ENCODE measurements at places on chromosomes 7 and 10. TPM values are rescaled to one million over a fixed set of nuclear protein-coding genes. Genes with fewer than 3 reads are reported as not detected.

MCU gene
- total RNA-seq = 27.0 TPM

SUMF2 gene
- total RNA-seq = 125 TPM

TAS2R4 gene
- 1.00 TPM for total RNA-seq

RBM20 gene
- total RNA-seq = 2.8 TPM

CTNNA3 gene
- 2.9 TPM for total RNA-seq

FAM25G gene
- total RNA-seq = not detected

C10orf105 gene
- total RNA-seq = not detected

ASZ1 gene
- total RNA-seq = not detected

TAC1 gene
- total RNA-seq = 18.9 TPM

OR2A42 gene
- total RNA-seq = not detected

GRCh38 chr7:147509541-147510200 is 1080.9 kb upstream of the C7orf33 start:
- DNase-seq = no peak
- H3K36me3 ChIP-seq = no peaks in the 10 kb centered on the region
- no peak overlapping the region for H3K27ac ChIP-seq
- no peak overlapping the region for H3K4me3 ChIP-seq
- H3K4me1 ChIP-seq = peaks cover 8% of the 10 kb centered on the region
- H3K27me3 ChIP-seq = no peaks in the 10 kb centered on the region

GRCh38 chr10:58177362-58177947 is 90.2 kb downstream of the IPMK start:
- H3K27ac ChIP-seq = no peak overlapping the region
- no peaks in the 10 kb centered on the region for H3K36me3 ChIP-seq
- no peaks in the 10 kb centered on the region for H3K4me1 ChIP-seq
- no peaks in the 10 kb centered on the region for H3K27me3 ChIP-seq

GRCh38 chr10:125165584-125166573 is 5.5 kb upstream of the CTBP2 start:
- peak overlapping the region; percentile 30 for H3K27ac ChIP-seq
- DNase-seq = peak; percentile 48
- H3K36me3 ChIP-seq = no peaks in the 10 kb centered on the region
- H3K4me3 ChIP-seq = no peak overlapping the region

DNA sequence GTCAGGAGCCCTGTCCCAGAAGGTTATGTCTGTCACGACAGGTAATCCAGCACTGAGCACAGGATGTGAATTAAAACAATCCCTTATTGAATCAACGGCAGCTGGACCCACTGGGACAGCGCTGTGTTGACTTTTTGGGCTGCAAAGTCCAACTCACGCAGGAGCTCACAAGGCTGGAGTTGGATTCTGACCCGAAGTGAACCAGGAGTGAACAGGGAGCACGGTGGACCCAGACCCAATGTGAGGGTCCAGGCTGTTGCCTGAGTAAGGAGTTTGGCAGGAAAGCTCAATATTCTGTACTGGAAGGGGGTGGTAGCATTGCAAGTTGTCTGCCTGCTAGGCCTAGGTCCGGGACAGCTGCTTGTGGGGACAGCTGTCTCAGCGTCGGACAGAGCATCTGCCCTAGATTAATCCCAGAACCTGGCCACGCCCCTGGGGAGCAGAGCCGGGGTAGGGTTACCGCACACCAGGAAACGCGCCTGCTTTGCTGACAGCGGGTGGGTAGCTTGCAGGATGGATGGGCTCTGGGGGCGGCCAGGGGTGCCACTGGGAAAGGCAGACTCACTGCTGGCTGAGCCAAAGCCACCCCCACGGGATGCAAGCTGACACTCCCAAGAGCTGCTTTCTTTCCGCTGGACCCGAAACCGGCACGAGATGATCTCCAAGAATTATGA is 24.0 kb downstream of the COL26A1 start:
- H3K27me3 ChIP-seq = no peaks in the 10 kb centered on the region
- H3K36me3 ChIP-seq = no peaks in the 10 kb centered on the region
- peak; percentile 82 for DNase-seq

DNA sequence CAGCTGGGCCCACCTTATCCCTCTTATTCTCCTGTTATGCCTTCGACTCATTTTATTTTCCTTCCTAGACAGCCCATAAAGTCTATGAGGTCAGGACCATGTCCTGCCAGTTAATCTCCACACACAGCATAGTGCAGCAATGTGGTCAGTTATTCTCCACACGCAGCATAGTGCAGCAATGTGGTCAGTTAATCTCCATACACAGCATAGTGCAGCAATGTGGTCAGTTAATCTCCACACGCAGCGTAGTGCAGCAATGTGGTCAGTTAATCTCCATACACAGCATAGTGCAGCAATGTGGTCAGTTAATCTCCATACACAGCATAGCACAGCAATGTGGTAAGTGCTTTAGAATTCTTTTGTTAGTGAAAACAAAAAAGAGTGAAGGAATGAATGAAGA is 77.8 kb downstream of the TEX36 start:
- H3K4me3 ChIP-seq = no peak overlapping the region
- no peaks in the 10 kb centered on the region for H3K36me3 ChIP-seq
- H3K27ac ChIP-seq = no peak overlapping the region
- peaks cover 4% of the 10 kb centered on the region for H3K4me1 ChIP-seq

DNA sequence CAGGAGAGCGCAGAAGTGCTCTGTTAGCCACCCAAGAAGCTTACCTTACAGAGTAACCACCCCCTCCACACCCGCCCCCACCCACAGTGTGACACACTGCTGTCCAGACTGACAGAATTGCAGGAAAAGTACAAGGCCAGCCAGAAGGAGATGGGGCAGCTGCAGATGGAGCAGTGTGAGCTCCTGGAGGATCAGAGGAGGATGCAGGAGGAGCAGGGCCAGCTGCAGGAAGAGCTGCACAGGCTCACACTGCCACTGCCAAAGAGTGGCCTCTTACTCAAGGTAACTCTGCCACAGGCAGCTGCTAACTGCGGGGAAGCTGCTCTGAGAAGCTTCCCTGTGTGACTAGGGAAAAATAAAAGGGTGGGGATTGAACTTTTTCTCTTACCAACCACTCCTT is 17.6 kb downstream of the CCDC136 start:
- no peak overlapping the region for H3K4me3 ChIP-seq
- no peaks in the 10 kb centered on the region for H3K4me1 ChIP-seq
- peaks cover 3% of the 10 kb centered on the region for H3K36me3 ChIP-seq
- no peaks in the 10 kb centered on the region for H3K27me3 ChIP-seq

GRCh38 chr10:95509251-95509650 is 51.9 kb downstream of the SORBS1 start:
- no peak overlapping the region for H3K4me3 ChIP-seq
- H3K4me1 ChIP-seq = peaks cover 32% of the 10 kb centered on the region

DNA sequence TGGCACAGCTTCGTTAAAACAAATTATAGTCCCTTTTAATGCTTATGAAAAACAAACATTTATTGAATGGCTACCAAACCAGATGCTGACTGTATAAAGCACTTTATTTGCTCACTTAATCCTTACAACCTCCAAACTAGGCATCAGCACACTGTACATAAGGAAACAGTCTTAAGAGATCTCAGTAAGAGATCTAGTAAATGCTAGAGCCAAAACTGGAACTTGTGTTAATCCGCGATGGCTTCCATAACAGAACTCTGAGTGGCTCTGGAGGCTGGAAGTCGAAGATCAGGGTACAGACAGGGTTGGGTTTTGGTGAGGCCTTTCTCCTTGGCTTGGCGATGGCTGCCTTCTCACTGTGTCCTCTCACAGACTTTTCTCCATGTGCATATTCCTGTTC is 27.0 kb downstream of the PDZD8 start:
- DNase-seq = no peak
- no peaks in the 10 kb centered on the region for H3K27me3 ChIP-seq
- no peak overlapping the region for H3K27ac ChIP-seq

DNA sequence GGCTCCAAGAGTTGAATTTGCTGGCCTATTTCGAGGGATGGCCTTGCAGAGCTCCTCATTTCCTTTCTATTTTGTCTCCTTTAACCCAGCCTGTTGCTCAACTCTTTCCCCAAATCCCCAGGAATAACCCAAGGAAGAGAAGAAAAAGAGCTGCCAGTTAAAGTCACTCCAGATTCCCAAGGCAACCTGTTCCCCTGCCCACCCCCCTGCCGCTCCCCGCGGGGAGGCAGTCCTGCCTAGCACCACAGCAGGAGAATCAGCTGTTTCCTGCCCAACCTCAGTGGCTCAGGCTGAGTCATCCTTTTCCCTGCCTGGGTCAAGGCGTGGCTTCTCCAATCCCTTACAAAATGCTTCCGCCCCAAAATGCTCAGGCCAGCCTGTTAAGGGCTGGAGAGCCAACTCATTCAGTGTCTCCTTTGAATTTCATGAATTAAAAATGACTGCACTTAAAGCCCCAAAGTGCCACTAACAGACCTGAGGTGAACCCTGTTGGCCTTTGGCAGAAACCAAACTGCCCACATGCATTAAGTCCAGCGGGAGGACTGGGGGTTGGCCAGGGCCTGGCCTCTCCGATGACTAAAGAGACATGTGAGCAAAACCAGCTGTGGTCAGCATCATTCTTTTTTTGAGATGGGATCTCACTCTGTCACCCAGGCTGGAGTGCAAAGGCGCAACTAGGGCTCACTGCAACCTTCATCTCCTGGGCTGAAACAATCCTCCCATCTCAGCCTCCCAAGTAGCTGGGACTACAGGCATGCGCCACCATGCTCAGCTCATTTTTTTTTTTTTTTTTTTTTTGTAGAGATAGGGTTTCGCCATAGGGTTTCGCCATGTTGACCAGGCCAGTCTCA is 83.2 kb upstream of the KIF5B start:
- DNase-seq = no peak
- no peak overlapping the region for H3K27ac ChIP-seq
- peaks cover 10% of the 10 kb centered on the region for H3K4me1 ChIP-seq
- peak overlapping the region; percentile 28 for H3K4me3 ChIP-seq
- H3K27me3 ChIP-seq = no peaks in the 10 kb centered on the region

- peak overlapping the region; percentile 22 for H3K27ac ChIP-seq
- peaks cover 48% of the 10 kb centered on the region for H3K36me3 ChIP-seq
- no peaks in the 10 kb centered on the region for H3K27me3 ChIP-seq
- peaks cover 23% of the 10 kb centered on the region for H3K4me1 ChIP-seq
- H3K4me3 ChIP-seq = no peak overlapping the region
- no peak for DNase-seq
Observed at GRCh38 chr10:846126-846685, 85.3 kb downstream of the LARP4B start.

DNA sequence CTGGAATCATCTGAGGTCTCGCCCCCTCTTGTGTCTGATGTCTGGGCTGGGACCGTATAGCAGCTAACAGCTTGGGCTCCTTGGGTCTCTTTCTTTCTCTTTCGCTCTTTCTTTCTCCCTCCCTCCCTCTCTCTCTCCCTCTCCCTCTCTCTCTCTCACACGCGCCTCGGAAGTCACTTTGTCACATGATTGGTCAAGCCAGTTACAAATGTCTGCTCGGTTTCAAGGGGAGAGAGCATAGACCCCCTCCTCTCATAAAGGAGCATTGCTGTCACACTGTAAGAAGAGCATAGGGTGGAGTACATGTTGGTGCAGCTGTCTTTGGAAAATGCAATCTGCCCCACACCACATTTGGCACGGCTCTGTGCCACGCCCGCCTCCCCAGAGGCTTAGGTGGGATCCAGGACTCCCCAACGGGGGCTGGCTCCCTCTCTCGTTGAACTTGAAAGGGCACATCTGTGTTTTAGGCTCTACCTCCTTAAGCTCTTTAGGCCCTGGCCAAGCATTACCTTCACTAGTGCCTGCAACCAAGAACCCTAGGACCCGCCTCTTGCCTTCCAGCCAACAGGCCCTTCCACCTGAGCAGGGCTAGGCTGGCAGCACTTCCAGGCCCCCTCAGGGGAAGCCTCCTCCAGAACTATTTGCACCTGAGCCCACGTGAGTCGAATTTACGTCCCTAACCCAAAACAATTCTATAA is 61.9 kb upstream of the CACUL1 start:
- no peak overlapping the region for H3K27ac ChIP-seq
- H3K4me1 ChIP-seq = no peaks in the 10 kb centered on the region
- H3K4me3 ChIP-seq = no peak overlapping the region
- DNase-seq = no peak
- H3K27me3 ChIP-seq = peaks cover 13% of the 10 kb centered on the region

GRCh38 chr7:152501506-152501905 is 65.7 kb upstream of the KMT2C start:
- no peaks in the 10 kb centered on the region for H3K27me3 ChIP-seq
- H3K4me1 ChIP-seq = no peaks in the 10 kb centered on the region
- DNase-seq = no peak
- H3K27ac ChIP-seq = no peak overlapping the region
- H3K36me3 ChIP-seq = no peaks in the 10 kb centered on the region

- no peak overlapping the region for H3K4me3 ChIP-seq
- H3K36me3 ChIP-seq = no peaks in the 10 kb centered on the region
Observed at GRCh38 chr7:47147213-47147631, 434.7 kb downstream of the TNS3 start.

- H3K4me3 ChIP-seq = no peak overlapping the region
- no peaks in the 10 kb centered on the region for H3K27me3 ChIP-seq
- H3K27ac ChIP-seq = no peak overlapping the region
- H3K36me3 ChIP-seq = peaks cover 4% of the 10 kb centered on the region
Observed at GRCh38 chr7:116971869-116972268, 18.6 kb downstream of the ST7 start.

- H3K36me3 ChIP-seq = peaks cover 8% of the 10 kb centered on the region
- DNase-seq = no peak
- peaks cover 6% of the 10 kb centered on the region for H3K4me1 ChIP-seq
- H3K27ac ChIP-seq = no peak overlapping the region
- H3K4me3 ChIP-seq = no peak overlapping the region
Observed at GRCh38 chr7:494259-494687, 25.4 kb downstream of the PDGFA start.

DNA sequence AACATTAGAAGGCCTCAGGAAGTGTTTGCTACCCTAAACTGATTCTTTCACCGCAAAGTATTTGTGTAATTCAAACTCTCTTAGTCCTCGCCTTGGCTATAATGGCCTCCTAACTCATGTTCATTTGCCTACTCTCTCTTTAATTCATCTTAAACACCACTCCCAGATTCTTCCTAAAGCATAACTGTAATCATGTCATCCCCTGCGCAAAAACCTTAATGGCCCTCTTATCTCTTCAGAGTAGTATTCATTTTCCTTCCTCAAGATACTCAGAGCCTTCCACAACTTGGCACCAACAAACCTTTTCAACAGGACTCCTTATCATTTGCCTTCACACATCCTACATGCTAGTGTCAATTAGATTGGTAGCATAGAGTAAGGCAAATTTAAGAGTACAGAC is 42.9 kb downstream of the CSTF2T start:
- H3K4me3 ChIP-seq = no peak overlapping the region
- no peak for DNase-seq
- no peak overlapping the region for H3K27ac ChIP-seq
- no peaks in the 10 kb centered on the region for H3K36me3 ChIP-seq
- H3K27me3 ChIP-seq = no peaks in the 10 kb centered on the region

- H3K27me3 ChIP-seq = no peaks in the 10 kb centered on the region
- H3K4me3 ChIP-seq = no peak overlapping the region
- H3K4me1 ChIP-seq = peaks cover 15% of the 10 kb centered on the region
- H3K27ac ChIP-seq = no peak overlapping the region
- peaks cover 4% of the 10 kb centered on the region for H3K36me3 ChIP-seq
- DNase-seq = no peak
Observed at GRCh38 chr7:140631021-140631420, 9.6 kb downstream of the DENND2A start.

- DNase-seq = no peak
- no peaks in the 10 kb centered on the region for H3K27me3 ChIP-seq
- no peaks in the 10 kb centered on the region for H3K36me3 ChIP-seq
- no peak overlapping the region for H3K4me3 ChIP-seq
- no peaks in the 10 kb centered on the region for H3K4me1 ChIP-seq
- H3K27ac ChIP-seq = no peak overlapping the region
Observed at GRCh38 chr7:11748884-11749283, 83.1 kb downstream of the THSD7A start.
